NCI-H446 (cell line): ENCODE measurements at places on chromosomes 13 and 19.
A peak's percentile ranks its signal among the peaks of the same experiment; 100 is the strongest.

DNA sequence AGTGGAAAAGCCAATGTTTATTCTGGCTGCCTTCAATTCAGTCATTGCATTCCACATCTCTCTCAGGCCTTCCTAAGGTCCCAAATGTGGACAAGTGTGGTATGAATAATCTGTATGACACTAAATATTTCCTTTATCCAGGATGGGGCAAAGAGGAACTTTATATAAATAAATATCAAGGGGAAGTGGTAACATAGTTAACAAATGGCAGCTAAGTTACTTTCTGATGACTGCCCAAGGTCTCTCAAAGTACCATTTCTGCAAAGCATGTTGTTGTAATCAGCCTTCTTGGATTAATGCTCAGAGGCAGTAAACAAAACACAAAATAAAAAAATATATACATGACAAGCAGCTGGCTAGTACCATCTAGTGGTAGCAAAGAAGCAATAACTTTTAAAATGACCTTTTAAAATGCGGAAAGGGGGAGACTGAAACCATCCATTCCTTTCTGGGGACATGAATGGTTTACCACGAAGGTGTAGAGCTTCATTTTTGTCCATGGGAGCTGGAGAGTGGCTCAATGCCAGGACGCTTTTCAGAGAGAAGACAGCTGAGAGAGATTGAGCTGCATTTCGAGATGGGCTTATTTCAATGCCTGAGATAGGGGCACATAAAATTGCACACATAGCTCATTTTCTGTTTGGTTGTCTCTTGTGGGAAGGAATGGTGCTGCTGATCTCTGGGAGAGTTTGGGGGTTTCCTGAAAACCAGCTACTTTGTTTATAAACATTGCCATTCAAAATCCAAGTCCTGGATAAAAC lies 259.2 kb downstream of the RFC3 start:
- DNase-seq, result peak; percentile 26

DNA sequence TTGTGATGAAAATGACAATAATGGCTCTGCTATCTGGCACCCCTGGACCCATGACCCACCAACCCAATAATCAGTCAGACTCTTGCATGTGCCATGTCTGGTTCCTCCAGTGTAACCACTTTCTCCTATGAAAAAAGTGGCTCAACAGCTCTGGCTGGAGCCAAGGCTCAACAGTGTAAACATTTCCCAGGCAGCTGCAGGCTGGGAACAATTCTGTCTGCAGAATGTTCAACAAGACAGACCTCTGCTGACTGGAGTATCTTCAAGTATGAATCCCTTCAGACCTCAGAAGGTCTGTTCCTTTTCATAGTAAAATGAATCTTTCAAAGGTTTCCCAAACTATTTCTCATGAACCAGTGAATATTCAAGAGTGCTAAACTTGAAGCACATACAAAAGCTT lies 410.1 kb upstream of the HTR2A start:
- DNase-seq, result no peak

GRCh38 chr19:28582796-28583195 lies 630.2 kb downstream of the UQCRFS1 start:
- no peak for DNase-seq

DNA sequence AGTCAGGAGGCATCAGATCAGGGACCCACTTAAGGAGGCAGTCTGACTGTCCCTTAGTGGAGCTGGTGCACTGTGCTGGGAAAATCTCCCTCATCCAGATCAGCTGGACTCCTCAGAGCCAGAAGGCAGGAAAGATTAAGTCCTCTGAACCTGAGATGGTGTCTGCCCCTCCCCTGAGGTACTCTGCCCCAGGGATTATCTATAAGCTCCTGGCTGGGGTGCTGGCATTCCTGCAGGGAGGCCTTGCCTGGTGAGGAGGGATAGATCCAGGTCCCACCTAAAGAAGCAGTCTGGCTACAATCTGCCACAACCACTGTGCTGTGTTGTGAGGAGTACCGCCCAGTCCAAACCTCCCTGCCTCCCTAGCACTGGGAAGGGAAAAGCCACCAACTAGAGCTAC lies 81.2 kb downstream of the NHLRC3 start:
- DNase-seq, result no peak

- DNase-seq, result no peak
Measured at GRCh38 chr13:80690208-80690607, 349.3 kb upstream of the SPRY2 start.

- DNase-seq, result peak; percentile 57
Measured at GRCh38 chr13:102141625-102142472, 260.0 kb downstream of the FGF14 start.

GRCh38 chr13:28058866-28059613 lies 41.3 kb downstream of the FLT3 start:
- DNase-seq, result no peak

GRCh38 chr13:85841427-85841826 lies 42.2 kb upstream of the SLITRK6 start:
- DNase-seq, result no peak
